ENCODE measurements at places on chromosomes 3 and 15.

- no peak for DNase-seq
These were observed 100.8 kb upstream of the ALDH1A3 start for GRCh38 chr15:100778831-100779288.

DNA sequence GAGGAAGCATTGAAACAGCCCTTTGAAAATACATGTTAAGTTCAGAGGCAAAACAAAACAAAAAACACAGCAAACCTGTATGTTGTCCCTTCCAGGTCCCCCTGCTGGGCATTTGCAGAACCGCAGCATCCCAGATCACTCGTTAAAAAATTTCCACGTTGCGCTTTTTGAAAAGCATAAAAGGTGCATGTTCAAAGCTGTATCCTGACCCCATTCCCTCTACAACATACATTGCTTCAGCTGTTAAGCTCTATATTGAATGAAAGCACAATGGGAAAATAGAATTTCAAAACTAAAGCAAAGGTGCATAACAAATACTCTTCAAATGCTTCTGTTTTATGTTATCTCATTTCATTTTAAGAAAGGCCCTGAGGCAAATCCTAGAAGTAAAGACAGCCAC is 328.3 kb downstream of the THSD4 start:
- peak; percentile 40 for DNase-seq

- DNase-seq = no peak
These were observed 60.7 kb downstream of the CACNA1D start for GRCh38 chr3:53555068-53555588.

DNA sequence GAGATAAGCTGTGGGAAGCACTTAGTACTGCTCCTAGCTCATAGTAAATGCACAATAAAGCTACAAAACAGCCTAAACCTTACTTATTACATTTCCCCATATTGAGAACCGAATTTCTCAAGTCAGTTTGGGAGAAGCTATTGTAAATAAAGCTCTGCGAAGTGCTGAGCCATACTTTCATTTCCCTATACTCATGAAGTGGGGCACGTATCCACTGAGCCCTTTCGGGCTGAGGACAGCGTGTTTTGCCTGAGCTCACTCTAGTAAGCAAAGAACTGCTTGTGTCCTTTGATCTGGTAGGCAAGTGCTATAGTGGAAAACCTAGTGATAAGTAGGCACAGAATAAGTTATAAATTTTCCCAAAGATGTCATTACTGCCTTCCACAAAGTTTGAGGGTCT is 165.0 kb downstream of the RSL24D1 start:
- DNase-seq = no peak

GRCh38 chr3:105730801-105731354 is 137.9 kb downstream of the CBLB start:
- DNase-seq = peak; percentile 6

- peak; percentile 99 for DNase-seq
These were observed 356.0 kb downstream of the SHQ1 start for GRCh38 chr3:72492240-72492639.

DNA sequence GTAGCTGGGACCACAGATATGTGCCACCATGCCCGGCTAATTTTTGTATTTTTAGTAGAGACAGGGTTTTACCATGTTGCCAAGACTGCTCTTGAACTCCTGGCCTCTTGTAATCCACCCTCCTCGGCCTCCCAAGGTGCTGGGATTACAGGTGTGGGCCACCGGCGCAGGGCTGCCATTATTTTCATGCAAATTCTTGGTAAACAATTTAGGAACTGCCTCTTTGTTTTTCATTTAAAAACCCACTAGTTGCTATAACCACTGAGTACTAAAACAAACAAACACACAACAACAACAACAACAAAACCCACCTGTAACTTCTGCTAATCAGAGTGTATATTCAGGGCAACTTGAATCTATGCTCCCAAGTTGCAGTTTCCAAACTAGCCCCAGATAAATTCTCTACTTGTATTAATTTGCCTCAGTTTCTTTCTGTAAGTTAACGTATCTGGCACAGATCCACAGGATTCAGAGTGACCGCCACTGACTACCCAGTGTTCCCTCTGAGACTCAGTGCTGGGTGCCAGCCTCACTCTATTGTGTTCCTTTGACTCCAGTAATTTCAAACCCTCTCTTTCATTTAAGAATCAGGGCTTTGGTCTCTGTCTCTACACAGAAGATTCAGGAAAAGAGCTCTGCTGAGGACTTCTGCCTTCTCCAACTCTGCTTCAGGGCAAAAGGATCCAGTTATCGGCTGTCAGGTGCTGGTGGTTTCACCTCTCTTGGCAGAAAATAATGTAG is 18.6 kb upstream of the ZNF710 start:
- DNase-seq = no peak

GRCh38 chr3:143287403-143287802 is 167.8 kb downstream of the CHST2 start:
- no peak for DNase-seq

GRCh38 chr15:99123713-99124451 is 19.0 kb downstream of the SYNM start:
- DNase-seq = peak; percentile 98

- DNase-seq = peak; percentile 33
These were observed 487.2 kb upstream of the FRG2C start for GRCh38 chr3:75176937-75177336.

DNA sequence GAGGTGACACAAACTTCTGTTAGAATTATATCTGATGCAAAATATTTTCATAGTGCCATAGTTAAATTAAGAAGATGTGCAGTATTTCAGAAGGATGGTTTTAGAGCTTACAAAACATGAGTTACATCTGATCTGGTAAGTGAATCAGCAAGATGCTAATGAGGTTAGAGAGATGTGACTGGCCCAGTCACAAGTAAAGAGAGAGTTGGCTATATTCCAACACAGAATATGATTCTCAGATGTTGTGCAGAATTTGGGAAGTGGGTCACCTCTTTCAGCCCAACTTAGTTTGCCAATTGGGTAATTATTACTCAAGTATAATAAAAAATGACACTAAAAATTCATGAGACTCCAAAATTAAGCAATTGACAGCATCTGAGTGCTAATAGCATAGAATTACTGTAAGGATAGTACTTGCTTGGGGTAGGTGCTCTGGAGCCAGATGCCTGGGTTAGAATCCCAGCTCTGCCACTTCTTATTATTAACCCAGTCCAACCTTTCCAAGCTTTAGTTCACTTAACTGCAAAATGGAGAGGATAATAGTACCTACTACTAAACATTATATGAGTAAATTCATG is 30.8 kb downstream of the P2RY1 start:
- DNase-seq = no peak

DNA sequence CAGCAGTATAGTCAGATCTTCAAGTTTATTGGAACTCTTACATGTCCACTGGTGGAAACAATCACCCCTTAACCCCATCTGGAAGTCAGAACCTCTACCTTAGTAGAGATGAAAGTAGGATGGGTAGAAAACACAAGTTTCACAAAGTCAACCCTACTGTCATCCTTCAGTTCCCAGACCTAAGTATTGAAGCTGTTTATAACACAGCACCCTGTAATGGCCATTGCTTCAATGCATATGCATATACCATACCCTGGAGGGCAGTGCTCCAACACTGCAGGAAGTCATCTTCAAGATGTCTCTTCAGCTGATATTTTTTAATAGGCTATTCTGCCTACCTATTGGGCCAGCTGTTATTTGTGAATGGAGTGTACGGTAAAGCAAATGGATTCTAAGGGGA is 241.3 kb downstream of the UBE2E2 start:
- no peak for DNase-seq

DNA sequence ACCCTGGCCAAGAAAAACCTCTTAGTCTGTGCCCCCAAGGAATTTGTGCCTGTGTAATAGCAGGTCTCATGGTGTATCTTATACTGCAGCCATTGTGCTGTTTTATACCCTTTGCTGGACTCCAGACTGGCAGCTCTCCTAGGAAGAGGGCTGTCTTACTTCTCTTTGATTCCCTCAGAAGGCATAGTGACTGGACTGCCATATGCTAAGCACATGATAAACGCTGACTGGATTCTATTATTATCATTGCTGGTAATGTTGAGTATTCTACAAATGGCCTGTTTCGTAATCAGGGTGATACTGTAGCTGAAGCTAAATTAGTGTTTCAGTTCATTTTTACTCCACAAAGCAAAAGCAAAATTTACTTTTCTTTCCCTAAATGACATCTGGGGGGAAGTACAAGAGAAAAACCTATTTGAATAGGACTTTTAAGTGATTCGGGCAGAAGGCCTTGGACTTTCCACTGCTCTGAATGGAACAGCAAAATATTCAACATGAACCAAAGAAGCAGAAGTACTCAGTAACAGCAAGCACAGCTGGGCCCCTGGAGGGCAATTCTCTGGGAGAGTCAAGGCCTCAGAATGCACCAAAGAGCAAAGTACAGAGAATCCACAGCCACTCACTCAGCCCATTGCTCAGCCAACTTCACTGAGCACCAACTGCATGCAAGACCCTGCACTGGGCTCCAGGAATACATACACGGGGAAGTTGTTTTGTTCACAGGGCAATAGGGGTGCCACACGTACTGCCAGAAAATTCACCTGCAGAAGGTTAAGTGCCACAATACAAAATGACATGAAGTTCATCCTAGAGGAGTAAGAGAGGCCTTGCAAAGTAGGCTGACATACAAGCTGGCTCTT is 7.9 kb upstream of the BCL2A1 start:
- DNase-seq = peak; percentile 11

DNA sequence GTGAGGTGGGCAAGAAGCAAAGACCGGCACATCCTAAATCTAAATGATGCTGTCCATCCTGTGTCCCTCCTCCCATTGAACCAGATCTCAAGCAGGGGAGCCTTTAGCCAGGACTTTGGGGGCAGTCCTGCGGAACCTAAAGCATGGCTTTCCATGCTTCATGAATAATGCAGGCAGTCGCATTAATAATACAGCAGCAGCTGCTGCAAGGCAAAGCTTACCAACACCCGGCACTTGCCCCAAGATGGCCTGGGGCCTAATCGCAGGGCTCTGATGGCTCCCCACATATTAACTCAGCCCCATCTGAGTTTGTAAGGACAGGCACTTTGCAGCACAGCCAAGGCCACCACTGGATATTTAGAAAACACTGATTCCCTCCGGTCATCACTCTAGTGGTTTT is 114.4 kb downstream of the NTRK3 start:
- DNase-seq = no peak

- DNase-seq = peak; percentile 77
These were observed at the start of gene SATB1 for GRCh38 chr3:18424729-18425640. Gene SATB1, minus strand, starts transcription at chr3:18425339. Its CDS starts 4,372 bp downstream, at chr3:18420967.

- DNase-seq = no peak
These were observed 69.5 kb downstream of the CADPS start for GRCh38 chr3:62805580-62806277.

DNA sequence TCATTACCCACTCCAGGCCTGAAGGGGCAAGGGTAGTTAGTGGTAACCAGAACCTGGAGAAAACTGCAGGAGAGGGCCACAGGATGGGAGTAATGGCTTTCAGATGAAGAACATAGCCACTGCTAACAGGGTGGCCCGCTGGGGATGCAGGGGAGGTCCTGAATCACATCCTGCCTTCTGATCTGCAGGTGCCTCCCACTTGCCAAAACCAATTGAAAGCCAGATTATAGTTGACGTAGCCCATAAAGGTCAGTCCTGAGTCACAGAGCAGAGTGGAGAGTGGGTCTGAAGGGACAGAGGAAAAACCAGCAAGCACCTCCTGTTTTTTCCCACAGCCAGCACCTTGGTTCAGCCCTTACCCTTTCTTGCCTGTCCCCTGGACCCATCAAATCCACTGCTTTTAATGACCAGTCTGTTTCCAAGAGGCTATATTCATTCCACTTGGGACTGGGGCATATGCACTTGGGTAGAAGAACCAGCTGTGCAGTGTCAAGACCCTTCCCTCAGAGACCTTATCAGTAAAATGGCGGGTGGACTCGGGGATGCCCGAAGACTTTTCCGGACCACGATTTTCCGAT is 646 bp upstream of the SLC35G2 start:
- DNase-seq = peak; percentile 59

- no peak for DNase-seq
These were observed 566.0 kb downstream of the ZIC1 start for GRCh38 chr3:147975165-147975564.

- DNase-seq = peak; percentile 3
These were observed 9.1 kb upstream of the TP63 start for GRCh38 chr3:189621948-189622603.

DNA sequence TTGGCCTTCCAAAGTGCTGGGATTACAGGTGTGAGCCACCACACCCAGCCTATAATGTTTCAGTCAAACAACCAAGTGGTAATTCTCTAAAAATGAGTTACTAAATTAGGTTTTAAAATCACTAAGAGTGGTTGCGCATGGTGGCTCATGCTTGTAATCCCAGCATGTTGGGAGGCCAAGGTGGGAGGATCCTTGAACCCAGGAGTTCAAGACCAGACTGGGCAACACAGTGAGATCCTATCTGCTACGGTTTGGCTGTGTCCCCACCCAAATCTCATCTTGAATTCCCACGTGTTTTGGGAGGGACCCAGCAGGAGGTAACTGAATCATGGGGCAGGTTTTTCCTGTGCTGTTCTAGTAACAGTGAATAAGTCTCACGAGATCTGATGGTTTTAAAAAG is 26.1 kb downstream of the SEC11A start:
- DNase-seq = no peak

GRCh38 chr15:19899021-19899824 is 642.4 kb downstream of the GOLGA6L6 start:
- no peak for DNase-seq

DNA sequence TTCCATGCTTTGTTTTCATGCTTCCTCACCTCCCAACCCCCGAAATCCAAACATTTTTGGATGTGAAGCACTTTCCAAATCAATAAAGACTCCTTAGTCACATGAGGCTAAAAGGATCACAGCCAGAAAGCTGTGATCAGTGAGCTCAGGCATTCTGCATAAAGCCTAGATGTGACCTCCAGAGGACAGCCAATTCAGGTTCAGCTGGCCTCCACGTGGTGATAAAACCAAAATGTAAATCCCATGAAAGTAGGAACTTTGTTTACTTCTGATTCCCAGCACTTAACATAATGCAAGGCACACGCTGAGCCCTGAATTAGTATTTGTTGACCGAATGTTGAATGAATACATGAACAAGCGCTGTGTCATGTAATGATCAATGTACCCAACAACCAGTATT is 249.5 kb upstream of the EOMES start:
- no peak for DNase-seq

DNA sequence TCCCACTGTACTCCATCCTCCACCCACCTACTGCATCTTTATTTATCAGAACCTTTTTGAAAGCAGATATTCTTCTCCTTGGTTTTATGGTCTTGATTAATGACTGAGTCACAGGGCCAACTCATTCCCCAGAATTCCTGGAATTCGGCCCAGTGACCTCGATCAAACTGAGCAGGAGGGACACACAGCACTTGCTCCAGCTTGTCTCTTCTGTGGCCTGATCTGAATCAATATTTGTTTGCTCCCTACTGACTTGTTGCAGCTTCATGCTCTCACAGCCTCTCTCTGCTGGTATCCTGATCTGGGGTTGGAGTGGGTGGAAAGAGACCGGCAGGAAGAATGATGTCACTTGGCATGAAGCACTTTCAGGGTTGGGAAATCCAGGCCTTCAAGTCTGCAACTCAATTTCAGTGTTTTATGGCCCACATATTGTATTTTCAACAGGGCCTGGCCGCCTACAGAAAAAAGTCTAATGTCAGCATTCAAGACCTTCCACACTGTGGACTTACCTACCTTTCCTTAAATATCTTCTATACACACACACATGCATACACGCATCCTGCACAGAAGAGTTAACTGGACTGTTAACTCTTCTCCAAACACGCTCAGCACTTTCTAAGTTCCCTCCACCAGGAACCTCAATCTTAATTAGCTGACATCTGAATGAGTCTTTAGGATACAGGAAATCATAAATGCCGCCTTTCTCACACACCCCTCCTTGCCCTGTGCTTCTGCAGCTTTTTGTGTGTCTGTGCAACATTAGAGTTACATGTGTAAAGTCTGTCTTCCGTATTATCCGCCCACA is 4.6 kb downstream of the ANXA2 start:
- DNase-seq = peak; percentile 98
